Activated CD8-positive, alpha-beta memory T cell treated with anti-CD3 and anti-CD28 coated beads for 1 hour (primary cell): ENCODE measurements at places on chromosomes 7 and 10.

- DNase-seq = no peak
Observed at GRCh38 chr7:148982654-148983199, 45.6 kb downstream of the PDIA4 start.

GRCh38 chr7:110210941-110211608 is 879.9 kb upstream of the LRRN3 start:
- no peak for DNase-seq

GRCh38 chr7:741191-741671 is 14.2 kb upstream of the PRKAR1B start:
- DNase-seq = no peak

DNA sequence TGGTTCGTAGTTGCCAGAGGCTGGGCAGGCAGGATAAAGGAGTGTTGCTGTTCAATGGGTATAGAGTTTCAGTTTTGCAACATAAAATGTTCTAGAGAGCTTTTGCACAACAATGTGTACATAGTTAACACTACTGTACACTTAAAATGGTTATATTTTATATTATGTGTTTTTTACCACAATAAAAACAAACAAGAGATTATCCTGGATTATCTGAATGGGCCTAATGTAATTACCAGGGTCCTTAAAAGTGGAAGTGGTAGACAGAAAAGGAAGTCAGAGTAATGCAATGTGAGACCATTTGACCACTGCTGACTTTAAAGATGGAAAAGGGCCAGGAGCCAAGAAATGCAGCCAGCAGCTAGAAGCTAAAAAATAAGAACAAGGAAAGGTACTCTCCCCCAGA is 159.7 kb downstream of the SGMS1 start:
- no peak for DNase-seq

GRCh38 chr10:122164023-122164601 is 107.0 kb upstream of the BTBD16 start:
- no peak for DNase-seq

DNA sequence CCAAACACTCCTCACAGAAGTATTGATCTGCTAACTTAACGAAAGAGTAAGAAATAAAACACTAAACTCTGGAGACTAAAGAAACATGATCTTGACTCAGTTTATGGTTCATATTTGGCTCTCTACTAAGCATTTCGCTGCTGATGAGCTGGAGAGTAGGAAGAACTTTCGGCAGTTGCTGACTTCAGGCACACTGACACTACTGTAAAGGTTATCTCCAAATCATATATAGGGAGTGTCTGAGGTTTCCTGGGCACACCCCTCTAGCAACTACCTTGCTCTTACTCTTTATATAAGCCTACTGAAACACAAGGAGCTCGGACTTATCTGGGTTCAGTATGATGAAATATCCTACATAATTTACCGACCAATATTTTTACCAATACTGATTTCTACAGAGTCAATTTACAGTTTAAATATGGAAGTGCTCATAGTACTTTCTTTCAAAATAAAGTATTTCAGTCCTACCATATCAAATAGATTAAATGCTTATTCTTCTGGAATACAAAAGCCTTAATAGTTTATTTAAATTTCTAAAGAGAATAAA is 39.5 kb downstream of the ERCC6 start:
- DNase-seq = no peak

GRCh38 chr10:79053081-79053434 is 15.7 kb upstream of the ZMIZ1 start:
- DNase-seq = no peak

DNA sequence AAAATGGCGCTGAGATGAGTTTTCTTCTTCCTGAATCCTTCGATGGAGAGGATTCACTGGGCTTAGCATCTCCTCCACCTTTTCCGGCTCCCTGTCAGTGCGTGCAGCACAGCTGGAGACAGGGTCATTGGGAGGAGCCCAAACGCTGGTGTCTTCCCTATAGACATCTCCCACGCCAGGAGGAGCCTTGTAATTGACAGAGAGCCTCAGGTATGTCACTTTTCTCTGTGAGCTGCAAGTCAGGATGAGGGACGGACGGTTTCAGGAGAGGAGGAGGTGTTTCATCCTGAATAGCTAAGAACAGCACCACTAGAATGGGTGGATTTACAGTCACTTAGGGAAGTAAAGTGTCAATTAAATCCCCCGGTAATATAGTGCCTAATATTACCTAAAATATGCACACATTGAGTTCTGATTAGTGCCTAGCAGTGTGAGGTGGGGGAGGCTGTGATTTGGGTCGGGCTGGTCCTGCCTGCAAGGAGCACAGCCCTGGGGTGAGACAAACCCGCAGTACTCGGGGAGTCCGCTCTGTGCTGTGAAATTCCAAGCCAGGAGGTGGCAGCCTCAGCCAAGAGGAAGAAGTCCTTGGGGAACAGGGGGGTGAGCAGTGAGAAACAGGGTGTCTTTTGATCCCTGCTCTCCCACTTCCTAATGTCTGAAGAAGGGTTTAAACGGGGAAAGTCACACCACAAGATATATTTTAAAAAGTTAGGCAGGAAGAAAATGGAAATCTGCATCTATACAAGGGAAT is 28.2 kb downstream of the IL15RA start:
- DNase-seq = no peak
